Inflammatory macrophage treated with lipopolysaccharide for 1 hour (primary cell): ENCODE measurements at places on chromosomes 16 and 17.
A peak's percentile ranks its signal among the peaks of the same experiment; 100 is the strongest.

DNA sequence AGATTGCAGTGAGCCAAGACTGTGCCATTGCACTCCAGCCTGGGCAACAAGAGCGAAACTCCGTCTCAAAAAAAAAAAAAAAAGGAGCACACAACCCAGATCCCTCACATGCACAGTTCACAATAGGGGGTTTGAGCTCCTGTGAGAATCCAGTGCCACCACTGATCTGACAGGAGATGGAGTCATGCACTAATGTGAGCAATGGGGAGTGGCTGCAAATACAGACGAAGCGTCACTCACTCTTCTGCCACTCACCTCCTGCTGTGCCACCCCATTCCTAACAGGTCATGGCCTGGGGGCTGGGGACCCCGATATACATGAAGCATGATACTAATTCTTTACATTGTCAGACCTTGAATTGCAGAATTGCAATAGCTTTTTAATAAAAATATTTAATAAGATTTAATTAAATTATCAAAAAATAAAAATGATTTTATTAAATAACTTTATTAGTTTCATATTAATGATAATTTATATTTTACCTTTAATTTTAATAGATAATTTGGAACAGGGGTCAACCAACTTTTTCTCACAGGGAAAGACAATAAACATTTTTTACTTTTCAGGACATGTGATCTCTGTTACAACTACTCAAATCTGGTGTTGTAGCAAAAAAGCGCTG lies 171.4 kb downstream of the COPRS start:
- DNase-seq, result no peak

GRCh38 chr17:38579934-38580333 lies 25.8 kb downstream of the SRCIN1 start:
- peak; percentile 71 for DNase-seq

- peak; percentile 6 for DNase-seq
Measured at GRCh38 chr17:50347117-50347893, 1.4 kb downstream of the XYLT2 start.

GRCh38 chr17:58121925-58122324 lies 26.3 kb upstream of the OR4D1 start:
- DNase-seq, result peak; percentile 7

DNA sequence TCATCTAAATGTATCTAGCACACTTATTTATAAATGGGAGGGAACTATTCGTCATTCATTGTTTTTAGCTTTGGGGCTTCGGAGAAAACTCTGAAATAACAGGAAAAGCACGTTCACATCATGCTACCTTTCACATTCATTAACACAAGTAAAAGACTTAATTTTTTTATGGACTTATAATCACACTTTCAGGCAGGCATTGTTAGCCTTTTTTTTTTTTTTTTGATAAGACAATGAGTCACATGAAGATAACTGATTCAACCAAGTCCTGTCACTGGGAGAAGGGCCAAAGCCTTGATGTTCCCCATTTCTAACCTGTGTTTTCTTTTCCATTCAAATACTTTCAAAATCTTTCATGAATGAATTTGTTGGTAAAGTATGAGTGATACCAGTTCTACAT lies 631.3 kb upstream of the CA10 start:
- no peak for DNase-seq

DNA sequence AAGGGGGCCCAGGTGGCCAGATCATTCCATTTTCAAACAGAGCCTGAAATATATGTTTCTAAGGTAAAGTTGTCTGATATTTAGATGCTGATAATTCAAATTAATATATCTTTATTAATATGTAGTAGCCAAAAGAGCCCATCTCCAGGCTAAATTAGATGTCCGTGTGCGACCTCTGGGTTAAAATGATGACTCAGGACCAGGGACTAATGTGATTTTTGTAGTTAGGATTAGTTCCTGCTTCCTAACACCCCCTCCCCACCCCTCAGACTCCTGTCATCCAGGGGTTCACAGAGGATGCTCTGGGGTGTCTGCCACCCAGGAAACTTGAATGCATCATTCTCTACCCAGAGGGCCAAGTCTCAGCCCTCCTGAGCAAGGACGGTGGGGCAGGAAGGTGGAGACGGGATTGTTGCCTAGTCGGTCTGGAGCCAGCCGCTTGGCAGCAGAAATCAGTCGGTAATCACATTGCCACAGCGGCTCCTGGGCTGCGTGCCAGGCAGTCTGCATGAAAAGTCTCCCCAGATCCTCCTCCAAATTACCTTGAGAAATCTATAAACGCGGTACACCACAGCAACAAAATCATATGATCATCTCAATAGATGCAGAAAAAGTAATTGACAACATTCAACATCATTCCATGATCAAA lies 29.8 kb downstream of the CNGB1 start:
- no peak for DNase-seq

- DNase-seq, result peak; percentile 43
Measured at GRCh38 chr17:74812109-74813009, 36.2 kb upstream of the NAT9 start.

GRCh38 chr17:55116440-55116914 lies 147.9 kb downstream of the STXBP4 start:
- no peak for DNase-seq
